ENCODE measurements at places on chromosomes 2 and 18.

DNA sequence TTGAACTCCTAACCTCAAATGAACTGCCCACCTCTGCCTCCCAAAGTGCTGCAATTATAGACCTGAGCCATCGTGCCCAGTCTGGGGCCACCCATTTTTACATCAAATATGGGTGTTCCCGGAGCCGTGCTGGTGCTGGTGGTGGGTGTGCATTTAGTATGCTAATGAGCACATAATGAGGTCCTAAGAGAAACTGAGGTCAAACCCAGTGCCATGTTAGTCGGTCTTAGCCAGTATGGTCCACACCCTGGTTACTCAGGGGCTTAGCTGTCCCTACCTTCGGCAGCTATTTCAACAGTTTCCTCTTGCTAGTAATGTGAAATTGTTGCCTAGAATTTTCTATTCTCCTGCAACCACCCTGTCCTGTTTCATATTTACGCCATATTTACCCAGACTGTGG lies 38.4 kb upstream of the FZD5 start:
- DNase-seq: no peak

DNA sequence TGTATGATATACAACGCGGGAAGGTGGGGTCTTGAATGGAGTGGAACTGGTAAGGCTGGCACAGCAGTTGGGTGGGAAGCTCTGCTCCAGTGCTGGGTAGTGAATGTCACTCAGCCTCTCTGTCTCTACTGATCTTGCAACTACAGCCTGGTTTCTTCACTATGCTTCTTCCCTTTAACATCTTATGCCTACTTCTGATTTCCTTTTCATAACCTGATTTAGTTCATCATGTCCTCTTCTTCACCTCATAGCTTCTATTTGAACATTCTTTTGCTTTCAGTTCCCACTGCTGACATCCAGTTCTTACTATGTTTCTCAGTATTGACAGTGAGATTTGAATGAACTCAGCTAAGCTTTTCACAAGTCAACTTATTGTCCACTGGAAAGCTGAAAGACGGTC lies 286.2 kb downstream of the ARL6IP6 start:
- no peak for DNase-seq

- DNase-seq: no peak
Observed at GRCh38 chr18:8496186-8496585, 113.1 kb upstream of the RAB12 start.

GRCh38 chr2:165253178-165253577 lies 14.0 kb downstream of the SCN2A start:
- no peak for DNase-seq

DNA sequence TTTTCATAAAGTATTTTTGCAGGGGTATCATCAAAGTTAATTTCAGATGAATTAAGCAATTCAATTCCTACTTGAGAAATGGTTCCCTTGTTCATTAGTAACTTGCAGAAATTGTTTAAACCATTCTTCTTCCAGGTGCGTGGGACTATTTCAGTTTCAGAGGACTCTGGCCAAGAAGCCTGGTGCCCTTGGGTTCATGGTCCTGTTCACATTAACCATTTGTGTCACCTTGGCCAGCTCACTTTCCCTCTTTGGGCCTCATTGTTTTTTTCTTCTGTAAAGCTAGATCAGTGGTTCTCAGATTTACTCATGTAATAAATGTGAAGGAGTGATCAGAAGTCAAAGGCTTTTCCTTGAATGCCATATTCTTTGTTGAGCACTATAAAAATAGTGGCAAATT lies 112.4 kb upstream of the BZW1 start:
- no peak for DNase-seq

DNA sequence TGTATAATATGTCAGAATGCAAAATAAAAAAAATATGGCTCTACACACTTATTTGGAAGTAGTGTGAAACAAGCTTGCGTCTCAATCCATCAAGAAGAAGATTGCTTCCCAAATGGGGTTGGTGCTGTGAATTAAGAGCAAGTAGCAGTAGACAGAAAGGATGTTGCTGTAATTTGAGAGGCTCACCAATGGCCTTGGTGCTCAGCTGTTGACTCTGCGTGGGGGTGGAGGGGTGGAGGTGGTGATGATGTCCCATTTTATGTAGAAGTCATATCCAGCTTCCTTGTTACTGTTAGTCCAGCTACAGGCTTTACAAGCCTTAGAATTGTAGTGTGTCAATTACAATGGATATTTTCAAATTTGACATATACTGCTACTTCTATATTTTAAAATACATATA lies 223.4 kb upstream of the RND3 start:
- no peak for DNase-seq

- no peak for DNase-seq
Observed at GRCh38 chr2:77520641-77521547, 1.3 kb downstream of the LRRTM4 start.

- DNase-seq: no peak
Observed at GRCh38 chr18:23397907-23398306, 55.2 kb upstream of the RIOK3 start.

- no peak for DNase-seq
Observed at GRCh38 chr2:221529943-221530652, 42.0 kb downstream of the EPHA4 start.

DNA sequence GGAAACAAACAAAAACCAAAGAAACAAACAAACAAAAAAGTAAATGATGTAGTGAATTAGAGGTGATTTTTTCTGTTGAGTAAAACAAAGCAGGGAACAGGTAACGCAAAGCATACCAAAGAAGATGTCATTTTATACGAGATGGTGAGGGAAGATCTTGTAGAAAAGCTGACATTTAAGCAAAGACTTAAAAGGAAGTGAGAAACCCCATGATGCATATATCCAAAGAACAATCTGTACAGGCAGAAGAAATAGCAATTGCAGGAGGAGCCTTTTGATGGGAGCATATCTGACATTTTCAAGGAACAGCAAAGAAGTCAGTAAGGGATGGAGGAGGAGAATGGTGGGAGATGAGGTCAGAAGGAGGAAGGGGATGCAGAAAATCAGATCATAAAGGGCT lies 63.0 kb downstream of the KIDINS220 start:
- DNase-seq: no peak

- DNase-seq: no peak
Observed at GRCh38 chr18:62664414-62664813, 50.9 kb upstream of the PHLPP1 start.

- DNase-seq: no peak
Observed at GRCh38 chr2:105675841-105676240, 68.9 kb upstream of the NCK2 start.

DNA sequence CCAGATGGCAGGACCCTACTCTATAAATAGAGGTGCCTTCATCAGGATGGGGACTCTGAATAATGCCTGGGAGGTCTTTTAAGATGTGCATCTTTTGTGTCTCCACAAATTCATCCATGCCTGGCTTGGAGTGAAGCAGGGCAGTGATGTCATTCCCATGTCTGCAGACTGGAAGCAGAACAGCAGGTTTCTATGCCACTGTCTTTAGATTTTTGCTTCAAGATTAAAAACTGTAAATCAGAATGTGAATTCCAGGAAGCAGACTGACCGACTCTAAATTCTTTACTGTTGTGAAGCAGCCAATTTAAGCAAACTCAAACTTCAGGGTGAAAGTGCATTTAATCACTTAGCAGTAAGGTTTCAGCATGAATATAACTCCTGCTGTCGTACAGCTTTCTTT lies 159.3 kb downstream of the SCG2 start:
- no peak for DNase-seq

DNA sequence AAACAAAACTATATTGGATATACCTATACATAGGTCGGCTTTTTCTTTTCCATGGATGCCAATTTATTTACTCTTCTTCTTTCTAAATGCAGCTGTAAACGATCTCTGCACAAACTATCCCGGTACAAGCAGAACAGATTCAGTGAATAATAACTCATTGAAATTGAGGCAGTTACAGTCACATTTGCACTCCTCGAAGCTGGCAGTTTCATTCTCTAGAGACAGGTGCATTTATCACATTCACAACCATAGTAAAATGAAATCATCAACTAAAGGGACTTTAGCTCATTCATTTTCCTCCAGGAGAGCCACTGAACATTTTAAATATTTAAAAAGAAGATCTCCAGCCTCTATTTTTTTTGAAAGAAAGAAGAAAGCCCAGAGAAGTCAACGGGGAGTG lies 551.7 kb downstream of the LRP1B start:
- DNase-seq: no peak

GRCh38 chr2:190970873-190971506 lies 43.0 kb downstream of the STAT1 start:
- DNase-seq: no peak

DNA sequence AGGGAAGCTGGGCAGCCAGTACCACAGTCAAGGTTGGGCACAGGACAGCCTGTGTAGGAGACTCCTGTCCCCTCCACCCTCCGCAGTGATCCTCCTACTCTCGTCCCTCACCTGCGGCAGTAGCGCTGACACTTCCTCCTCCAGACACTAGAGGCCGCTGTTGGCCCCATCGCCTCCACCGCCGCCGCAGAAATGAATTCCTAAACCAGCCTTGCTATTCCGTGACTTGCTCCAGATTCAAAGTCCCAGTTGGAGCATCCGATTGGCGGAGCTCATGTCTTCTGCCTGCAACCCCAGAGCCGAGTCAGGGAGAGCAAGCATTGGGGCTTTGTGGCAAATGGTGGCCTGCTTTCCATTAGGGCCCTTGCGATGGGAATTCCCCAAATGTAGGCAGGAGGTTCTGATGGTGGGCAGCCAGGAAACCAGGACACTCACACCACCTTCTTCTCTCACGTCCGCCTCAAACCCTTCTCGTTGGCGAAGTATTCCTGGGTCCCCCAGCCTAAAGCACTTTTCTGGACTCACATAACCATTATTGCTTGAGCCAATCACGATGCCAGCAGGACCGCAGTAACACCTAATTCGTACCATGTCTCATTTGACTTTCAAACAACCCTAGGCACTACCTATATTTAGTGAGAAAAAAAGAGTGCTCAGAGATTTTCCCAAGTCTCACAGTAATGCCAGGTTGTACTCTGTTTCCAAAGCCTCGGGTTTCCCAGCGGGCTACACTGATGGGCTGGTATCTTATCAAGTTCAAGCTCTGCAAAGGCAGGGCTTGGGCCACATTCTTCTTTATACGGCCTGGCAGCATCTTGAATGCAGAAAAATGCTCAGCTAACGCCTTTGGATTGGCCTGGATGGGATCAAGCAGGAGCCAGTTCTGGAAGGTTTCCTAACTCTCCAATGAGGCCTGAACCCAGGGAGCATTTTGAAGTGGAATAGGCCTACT lies 1.2 kb upstream of the DNAJB2 start:
- DNase-seq: peak; percentile 60

DNA sequence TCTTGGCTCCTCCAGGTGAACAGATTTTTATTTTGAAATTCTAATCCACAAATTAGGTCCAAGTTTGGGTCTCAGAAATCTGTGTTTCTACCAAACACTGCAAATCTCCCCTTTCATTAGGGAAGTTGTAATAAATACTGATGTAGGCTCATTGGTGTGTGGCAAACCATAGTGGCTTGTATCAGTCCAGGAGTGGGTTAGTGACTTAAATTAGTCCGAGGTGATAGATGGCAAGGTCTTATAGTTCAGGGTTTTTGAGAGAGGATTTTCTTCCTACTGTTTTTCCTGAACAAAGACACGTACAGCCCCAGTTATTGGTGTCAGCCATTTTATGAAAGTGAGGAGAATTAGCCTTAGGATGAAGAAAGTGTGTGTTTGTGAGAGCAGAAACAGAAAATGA lies 74.6 kb downstream of the RPRM start:
- no peak for DNase-seq

DNA sequence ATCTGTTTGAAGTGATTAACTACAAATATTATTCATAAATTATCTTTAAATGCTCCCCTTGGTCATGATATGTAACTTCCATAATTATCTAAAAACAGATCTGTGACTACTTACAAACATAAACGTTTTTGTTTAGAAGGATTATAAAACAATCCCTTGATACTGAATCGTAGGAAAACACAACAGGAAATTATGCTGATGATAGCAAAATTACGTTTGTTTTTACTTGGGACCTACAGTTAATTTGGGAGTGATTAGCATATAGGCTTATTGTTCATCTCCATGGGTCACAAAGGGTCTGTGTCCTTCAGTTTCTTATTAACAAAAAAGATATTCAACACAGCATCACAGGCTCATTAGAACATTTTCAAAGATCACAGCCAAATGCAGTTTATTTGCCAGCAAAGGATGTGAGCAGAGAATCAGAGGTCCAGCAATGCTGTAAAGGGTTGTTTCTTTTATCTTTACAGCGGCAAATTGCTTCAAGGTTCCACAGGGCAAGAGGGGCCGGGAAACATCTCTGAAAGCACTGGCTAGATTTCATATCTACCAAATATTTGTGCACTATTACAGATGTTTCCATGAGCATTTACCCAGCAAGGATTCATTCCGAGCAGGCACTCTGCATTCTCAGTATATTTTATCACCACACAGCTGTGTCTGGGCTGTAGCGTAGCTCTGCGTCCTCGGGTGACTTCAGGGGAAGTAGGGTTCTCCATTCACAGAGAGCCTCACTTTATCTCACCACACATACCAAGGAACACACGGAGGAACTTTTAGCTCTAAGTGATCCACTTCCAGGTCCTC lies 4.1 kb downstream of the CCDC195 start:
- DNase-seq: no peak

DNA sequence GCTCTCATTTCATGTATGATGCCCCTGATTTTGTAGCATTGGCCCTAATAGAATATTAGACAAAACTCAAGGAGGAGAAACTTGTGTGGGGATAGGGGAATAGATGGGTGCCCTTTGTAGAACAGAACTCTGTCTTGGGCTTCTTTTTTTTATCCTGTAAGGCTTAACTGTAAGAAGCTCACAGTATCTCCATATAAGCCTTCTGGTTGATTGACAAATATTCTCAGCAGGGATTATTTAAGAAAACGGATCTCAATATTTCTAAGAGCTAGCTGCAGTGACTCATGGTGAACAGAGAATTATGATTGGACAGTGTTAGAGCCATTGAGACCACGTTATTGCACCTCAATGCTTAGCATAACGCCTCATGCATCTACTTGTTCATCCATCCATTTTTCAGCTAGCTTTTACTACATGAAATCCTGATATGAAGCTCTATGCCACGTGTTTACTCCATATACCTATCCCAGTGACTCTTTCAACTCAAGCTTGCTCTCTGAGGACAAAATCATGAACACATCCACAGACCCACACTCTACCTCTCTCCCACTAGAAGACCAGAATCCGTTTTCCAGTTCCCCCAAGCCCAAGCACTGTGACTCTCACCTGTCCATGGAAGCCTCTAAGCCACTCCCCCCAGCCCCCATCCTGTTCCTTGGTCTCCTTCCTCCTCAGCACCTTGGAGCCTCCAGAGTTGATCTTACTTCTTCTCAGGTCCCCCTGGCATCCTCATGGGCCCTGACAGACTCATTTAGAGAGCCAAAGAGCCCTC lies 99.2 kb downstream of the BCL2L11 start:
- no peak for DNase-seq

- peak; percentile 68 for DNase-seq
Observed at GRCh38 chr2:44955593-44956392, 14.3 kb downstream of the SIX3 start.
